ENCODE measurements at places on chromosomes 12 and 14. TPM values are rescaled to one million over a fixed set of nuclear protein-coding genes. Genes with fewer than 3 reads are reported as not detected.

DNA sequence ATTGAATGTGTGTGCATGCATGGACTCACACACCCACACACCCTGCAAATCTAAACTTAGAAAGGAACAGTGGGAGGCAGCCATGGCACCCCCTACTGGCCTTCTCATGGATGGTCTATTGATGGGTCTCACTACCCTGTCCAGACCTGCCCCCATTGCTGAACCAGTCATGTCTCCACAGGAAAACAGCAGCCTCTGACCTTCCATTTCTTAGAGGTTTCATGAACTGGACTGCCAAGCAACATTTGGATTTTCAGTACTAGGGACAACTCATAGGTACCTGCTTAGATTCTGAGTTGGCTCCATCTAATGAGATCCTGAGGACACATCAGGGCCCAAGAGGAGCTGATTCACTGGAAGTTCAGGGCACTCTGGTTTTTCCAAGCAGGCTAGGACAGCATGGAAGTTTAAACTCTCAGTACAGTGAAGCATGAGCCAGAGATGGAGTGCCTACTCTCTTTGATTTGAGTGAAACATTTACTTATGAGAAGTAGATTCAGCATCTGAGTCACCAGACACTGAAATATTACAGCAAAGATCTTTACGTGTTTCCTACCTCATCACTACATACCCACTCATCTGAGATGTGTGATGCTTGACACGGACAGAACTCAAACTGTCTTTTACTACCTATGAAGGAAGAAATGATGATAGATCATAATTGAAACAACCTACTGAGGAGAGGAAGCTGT, 98.9 kb upstream of the PLEKHG7 start:
- no peaks in the 10 kb centered on the region for H3K27me3 ChIP-seq
- no peaks in the 10 kb centered on the region for H3K4me1 ChIP-seq
- no peak overlapping the region for H3K27ac ChIP-seq
- no peak for DNase-seq
- no peaks in the 10 kb centered on the region for H3K36me3 ChIP-seq

DNA sequence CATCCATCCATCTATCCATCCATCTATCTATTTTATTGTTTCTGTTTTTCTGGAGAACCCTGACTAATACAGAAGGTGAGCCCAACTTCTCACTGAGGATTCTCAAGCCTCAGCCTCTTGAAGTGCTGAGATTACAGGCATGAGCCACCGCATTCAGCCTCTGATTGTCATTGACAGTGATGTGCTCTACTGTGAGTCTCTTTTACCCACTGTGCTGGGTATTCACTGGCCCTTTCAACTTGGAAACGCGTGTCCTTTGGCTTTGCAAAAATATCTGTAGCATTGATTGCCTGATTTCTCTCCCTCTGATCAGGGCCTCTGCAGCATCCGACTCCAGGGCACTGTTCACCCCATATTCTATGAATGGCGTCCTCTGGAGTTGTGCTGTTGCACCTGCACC, 29.6 kb upstream of the TCL1B start:
- peaks cover 5% of the 10 kb centered on the region for H3K27me3 ChIP-seq
- H3K36me3 ChIP-seq, result no peaks in the 10 kb centered on the region
- no peak for DNase-seq
- no peak overlapping the region for H3K27ac ChIP-seq

- H3K36me3 ChIP-seq, result no peaks in the 10 kb centered on the region
- no peak overlapping the region for H3K27ac ChIP-seq
- DNase-seq, result no peak
- no peaks in the 10 kb centered on the region for H3K4me1 ChIP-seq
- H3K4me3 ChIP-seq, result no peak overlapping the region
Observed at GRCh38 chr12:24482044-24482443, 466.9 kb downstream of the BCAT1 start.

DNA sequence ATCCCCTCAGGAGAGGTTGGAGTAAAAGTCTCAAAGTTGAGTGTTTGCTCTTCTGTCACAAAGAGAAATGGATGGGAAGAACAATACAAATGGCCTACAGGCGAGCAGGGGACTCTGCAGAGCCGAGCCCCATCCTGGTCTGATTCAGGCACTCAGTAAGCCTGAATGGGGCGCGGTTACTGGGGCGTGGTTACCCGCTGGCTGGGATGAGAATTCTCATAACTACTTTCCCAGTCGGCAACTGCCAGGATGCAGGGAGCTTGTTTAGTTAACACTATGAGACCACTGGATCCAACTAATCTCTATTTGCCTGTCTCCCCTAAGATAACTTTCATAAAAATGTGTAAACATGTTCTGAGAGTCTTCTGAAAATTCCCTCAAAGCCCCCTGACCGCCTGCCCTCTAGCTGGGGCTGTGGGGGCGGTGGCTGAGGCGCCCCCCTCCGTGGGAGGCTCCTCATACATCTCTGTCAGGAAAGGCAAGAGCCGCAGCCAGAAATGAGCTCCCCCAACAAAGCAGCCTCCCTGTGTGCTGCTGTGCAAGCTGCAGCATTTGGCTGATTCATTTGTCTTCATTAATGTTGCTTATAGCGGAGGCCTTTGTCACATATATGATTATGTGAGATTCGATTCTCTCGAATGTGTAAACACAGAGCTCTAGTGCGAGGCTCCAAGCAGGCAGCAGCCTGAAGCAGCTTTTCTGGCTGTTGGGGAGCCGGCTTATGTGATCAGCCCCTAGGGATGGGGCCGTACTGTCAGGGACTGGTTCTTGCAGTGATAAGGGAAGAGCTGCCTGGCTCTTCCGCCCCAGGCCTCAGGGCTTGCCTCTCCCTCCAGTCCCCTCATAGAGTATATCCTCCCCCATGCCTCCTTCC, 126.1 kb upstream of the ARHGAP5 start:
- no peaks in the 10 kb centered on the region for H3K27me3 ChIP-seq
- H3K4me3 ChIP-seq, result no peak overlapping the region
- H3K4me1 ChIP-seq, result peaks cover 16% of the 10 kb centered on the region
- H3K27ac ChIP-seq, result no peak overlapping the region
- no peaks in the 10 kb centered on the region for H3K36me3 ChIP-seq

- no peaks in the 10 kb centered on the region for H3K36me3 ChIP-seq
- no peak for DNase-seq
- H3K4me3 ChIP-seq, result no peak overlapping the region
- H3K27ac ChIP-seq, result no peak overlapping the region
Observed at GRCh38 chr12:71005166-71005565, 84.6 kb upstream of the PTPRR start.

- H3K4me1 ChIP-seq, result peaks cover 22% of the 10 kb centered on the region
- peak overlapping the region; percentile 84 for H3K4me3 ChIP-seq
- peak overlapping the region; percentile 87 for H3K27ac ChIP-seq
- H3K36me3 ChIP-seq, result peaks cover 75% of the 10 kb centered on the region
- H3K27me3 ChIP-seq, result no peaks in the 10 kb centered on the region
Observed at GRCh38 chr12:6532927-6533652, 1.2 kb upstream of the GAPDH start.

- no peak overlapping the region for H3K4me3 ChIP-seq
- no peaks in the 10 kb centered on the region for H3K36me3 ChIP-seq
- no peak for DNase-seq
- H3K27ac ChIP-seq, result no peak overlapping the region
- H3K4me1 ChIP-seq, result no peaks in the 10 kb centered on the region
- H3K27me3 ChIP-seq, result peaks cover 67% of the 10 kb centered on the region
Observed at GRCh38 chr12:132311201-132311915, 18.0 kb downstream of the GALNT9 start.

GRCh38 chr12:55830601-55831446, 1.4 kb upstream of the DNAJC14 start:
- peak overlapping the region; percentile 83 for H3K27ac ChIP-seq
- H3K4me3 ChIP-seq, result peak overlapping the region; percentile 78
- peaks cover 24% of the 10 kb centered on the region for H3K36me3 ChIP-seq
- peaks cover 26% of the 10 kb centered on the region for H3K4me1 ChIP-seq

DNA sequence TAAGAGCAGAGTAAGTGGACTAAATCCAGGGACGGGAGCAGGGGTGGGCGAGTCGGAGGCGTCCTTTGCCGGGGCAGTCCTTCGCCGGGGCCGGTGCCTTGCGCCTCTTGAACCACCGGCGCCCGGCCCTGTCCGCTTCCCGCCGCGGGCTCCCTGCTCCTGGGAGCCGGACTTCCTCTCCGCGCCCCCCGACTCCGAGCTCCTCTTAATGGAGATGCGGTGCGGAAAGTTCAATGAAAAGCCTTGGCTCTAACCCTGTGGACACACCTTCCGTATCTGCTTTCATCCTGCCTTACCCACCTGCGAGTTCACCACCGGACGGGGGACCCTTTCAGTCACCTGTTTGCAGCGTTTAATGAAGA, 412 bp downstream of the FGFR1OP2 start:
- H3K36me3 ChIP-seq, result peaks cover 17% of the 10 kb centered on the region
- DNase-seq, result no peak
- no peaks in the 10 kb centered on the region for H3K27me3 ChIP-seq
- peak overlapping the region; percentile 84 for H3K4me3 ChIP-seq
- H3K27ac ChIP-seq, result peak overlapping the region; percentile 95

DNA sequence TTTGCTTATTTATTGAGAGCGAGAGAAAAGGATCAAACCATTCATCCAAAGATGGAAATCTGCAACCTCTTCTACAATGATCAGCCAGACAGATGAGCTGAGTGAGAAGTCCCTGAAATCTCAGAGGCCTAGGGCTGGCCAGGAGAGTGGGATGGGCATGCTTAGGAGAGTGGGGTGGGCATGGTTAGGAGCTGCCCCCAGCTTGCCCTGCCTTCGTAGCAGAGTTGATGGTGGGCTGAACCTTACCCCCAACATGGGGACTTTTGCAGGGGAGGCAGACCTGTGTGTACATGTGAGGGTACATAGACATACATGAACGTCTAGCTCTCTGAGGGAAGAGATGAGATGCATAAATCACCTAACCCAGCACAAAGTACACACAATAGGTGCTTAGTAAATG, 95.7 kb upstream of the ESRRB start:
- H3K27me3 ChIP-seq, result no peaks in the 10 kb centered on the region
- peaks cover 35% of the 10 kb centered on the region for H3K36me3 ChIP-seq
- no peak for DNase-seq
- no peaks in the 10 kb centered on the region for H3K4me1 ChIP-seq

DNA sequence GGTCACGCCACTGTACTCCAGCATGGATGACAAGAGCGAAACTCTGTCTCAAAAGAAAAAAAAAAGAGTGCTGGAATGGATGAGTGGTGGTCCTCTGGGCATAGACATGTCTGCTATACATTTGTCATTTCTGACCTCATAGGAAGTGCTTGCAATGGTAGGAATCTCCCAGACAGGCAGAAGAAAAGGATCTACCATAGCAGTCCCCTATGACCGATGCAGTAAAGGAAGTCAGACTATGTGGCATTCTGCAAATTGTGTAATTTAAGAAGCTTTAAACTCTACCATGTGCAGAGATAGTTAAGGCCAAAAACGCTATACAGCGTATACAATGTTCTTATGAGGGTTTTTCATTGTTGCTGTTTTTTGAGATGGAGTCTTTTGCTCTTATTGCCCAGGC, 24.7 kb upstream of the RAP1B start:
- no peak overlapping the region for H3K4me3 ChIP-seq
- H3K4me1 ChIP-seq, result no peaks in the 10 kb centered on the region
- no peaks in the 10 kb centered on the region for H3K27me3 ChIP-seq
- no peak overlapping the region for H3K27ac ChIP-seq

DNA sequence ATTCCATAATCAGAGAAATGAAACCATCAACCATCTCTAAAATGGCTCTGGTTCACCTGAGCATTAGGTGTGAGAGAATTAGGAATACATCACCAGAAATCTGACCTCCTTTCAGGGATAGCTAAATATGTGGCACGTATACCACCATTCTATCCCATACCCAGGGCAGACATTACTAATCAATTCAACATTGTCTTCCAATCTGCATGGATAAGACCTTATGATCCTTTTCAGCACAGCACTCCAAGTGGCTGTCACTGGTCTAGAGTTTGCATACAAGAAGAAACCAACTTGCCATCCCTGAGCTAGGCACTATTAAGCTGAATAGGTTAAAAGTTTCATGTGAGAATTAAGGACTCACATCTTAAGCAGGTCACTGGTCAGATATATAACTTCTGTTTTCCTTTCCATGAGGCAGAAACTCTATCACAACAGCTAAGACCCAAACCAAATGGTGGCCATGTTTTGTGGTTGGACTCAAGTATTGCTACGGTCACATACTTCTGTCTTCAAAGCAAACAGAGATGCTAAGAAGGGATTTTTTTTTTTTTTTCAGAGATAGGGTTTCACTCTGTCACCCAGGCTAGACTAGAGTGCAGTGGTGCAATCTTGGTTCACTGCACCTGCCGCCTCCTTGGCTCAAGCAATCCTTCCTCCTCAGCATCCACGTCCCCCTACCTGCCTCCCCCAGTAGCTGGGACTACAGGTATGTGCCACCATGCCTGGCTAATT, 249.0 kb downstream of the DPF3 start:
- peaks cover 8% of the 10 kb centered on the region for H3K27me3 ChIP-seq
- H3K4me3 ChIP-seq, result no peak overlapping the region
- no peaks in the 10 kb centered on the region for H3K36me3 ChIP-seq
- H3K4me1 ChIP-seq, result no peaks in the 10 kb centered on the region
- H3K27ac ChIP-seq, result no peak overlapping the region
- DNase-seq, result no peak

DNA sequence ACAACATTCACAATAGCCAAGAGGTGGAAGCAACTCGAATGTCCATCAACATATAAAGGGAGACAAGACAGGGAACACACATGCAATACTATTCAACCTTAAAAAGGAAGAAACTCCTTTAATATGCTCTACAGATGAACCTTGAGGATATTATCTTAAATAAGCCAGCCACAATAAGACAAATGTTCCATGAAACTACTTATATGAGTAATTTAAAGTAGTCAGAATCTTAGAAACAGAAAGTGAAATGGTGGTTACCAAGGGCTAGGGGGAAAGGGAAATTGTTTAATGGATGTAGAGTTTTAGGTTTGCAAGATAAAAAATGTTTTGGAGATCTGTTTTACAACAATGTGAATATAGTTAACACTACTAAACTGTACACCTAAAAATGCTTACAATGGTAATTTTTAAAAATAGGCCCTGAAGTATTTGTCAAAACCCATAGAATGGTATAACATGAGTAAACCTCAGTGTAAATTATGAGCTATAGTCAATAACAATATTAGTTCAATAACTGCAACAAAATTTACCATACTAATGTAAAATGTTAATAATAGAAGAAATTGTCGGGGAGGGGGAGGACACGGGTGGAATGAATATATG, 71.1 kb downstream of the EGLN3 start:
- no peak overlapping the region for H3K4me3 ChIP-seq
- H3K27ac ChIP-seq, result no peak overlapping the region
- no peaks in the 10 kb centered on the region for H3K4me1 ChIP-seq
- H3K36me3 ChIP-seq, result no peaks in the 10 kb centered on the region

GRCh38 chr12:87931812-87932211, 97.4 kb downstream of the C12orf50 start:
- no peaks in the 10 kb centered on the region for H3K4me1 ChIP-seq
- no peak for DNase-seq
- no peaks in the 10 kb centered on the region for H3K27me3 ChIP-seq
- H3K4me3 ChIP-seq, result no peak overlapping the region

- H3K27me3 ChIP-seq, result no peaks in the 10 kb centered on the region
- H3K27ac ChIP-seq, result no peak overlapping the region
- peaks cover 18% of the 10 kb centered on the region for H3K36me3 ChIP-seq
- no peak overlapping the region for H3K4me3 ChIP-seq
- peaks cover 25% of the 10 kb centered on the region for H3K4me1 ChIP-seq
- DNase-seq, result no peak
Observed at GRCh38 chr12:56330936-56331490, 2.8 kb downstream of the PAN2 start.

- no peaks in the 10 kb centered on the region for H3K4me1 ChIP-seq
- H3K36me3 ChIP-seq, result no peaks in the 10 kb centered on the region
- no peak for DNase-seq
- peak overlapping the region; percentile 28 for H3K27ac ChIP-seq
- H3K27me3 ChIP-seq, result no peaks in the 10 kb centered on the region
Observed at GRCh38 chr12:47293406-47293805, 213.6 kb upstream of the AMIGO2 start.

CLEC4C gene
- total RNA-seq, result not detected

PAH gene
- total RNA-seq, result 0.31 TPM

SDR9C7 gene
- total RNA-seq, result not detected

LRFN5 gene
- 0.16 TPM for total RNA-seq

Measured in K562 (cell line).